ENCODE measurements at places on chromosomes 1 and 21. TPM values are rescaled to one million over a fixed set of nuclear protein-coding genes. Genes with fewer than 3 reads are reported as not detected.

DNA sequence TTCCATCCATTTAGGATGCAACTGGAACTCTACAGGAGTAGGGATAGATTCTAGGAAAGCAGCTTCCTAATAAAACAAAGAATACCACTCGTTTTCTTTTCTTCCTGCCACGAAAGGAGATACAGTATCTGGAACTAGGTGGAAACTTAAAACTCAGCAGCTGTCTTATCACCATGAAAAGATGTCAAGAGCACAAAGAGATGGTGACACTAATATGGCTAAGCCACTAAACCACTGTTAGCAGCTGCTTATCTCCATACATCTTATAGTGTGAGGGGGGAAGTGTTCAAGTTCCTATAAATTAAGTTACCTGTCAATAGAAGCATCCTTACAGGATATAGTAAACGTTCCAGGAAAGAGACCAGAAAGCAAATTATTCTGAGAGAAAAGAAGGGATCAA lies 162.5 kb downstream of the TYW3 start:
- no peak overlapping the region for H3K4me3 ChIP-seq
- no peak overlapping the region for H3K27ac ChIP-seq
- no peaks in the 10 kb centered on the region for H3K27me3 ChIP-seq
- no peaks in the 10 kb centered on the region for H3K4me1 ChIP-seq

C1orf74 gene
- total RNA-seq: 3.0 TPM

OR2L13 gene
- total RNA-seq: not detected

CFAP107 gene
- total RNA-seq: not detected

DNA sequence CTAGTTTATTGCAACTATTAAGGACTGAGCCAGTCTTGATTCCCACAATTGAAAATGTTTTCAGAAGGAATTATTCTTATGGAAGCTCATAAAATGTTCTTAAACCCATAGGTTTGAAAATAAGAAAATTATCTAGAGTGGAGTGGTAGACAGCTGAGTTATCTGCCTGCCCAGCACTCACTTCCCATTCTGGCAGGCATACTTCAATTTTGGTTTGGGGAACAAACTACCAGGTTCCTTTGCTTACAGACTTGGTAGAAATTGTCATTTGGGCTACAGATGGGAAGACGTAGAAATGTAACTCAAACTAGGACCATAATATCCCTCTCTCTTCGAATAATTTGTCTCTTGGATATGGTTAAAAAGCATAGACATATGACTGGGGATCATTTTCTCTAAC lies 18.4 kb downstream of the JUN start:
- no peaks in the 10 kb centered on the region for H3K4me1 ChIP-seq
- H3K36me3 ChIP-seq: no peaks in the 10 kb centered on the region
- H3K27me3 ChIP-seq: no peaks in the 10 kb centered on the region
- no peak overlapping the region for H3K4me3 ChIP-seq
- no peak for DNase-seq

GRCh38 chr1:7869136-7869920 lies 16.5 kb upstream of the UTS2 start:
- no peak overlapping the region for H3K27ac ChIP-seq
- H3K36me3 ChIP-seq: no peaks in the 10 kb centered on the region
- no peak overlapping the region for H3K4me3 ChIP-seq
- no peak for DNase-seq
- H3K27me3 ChIP-seq: no peaks in the 10 kb centered on the region
- no peaks in the 10 kb centered on the region for H3K4me1 ChIP-seq

ANGPTL3 gene
- total RNA-seq: not detected

DNA sequence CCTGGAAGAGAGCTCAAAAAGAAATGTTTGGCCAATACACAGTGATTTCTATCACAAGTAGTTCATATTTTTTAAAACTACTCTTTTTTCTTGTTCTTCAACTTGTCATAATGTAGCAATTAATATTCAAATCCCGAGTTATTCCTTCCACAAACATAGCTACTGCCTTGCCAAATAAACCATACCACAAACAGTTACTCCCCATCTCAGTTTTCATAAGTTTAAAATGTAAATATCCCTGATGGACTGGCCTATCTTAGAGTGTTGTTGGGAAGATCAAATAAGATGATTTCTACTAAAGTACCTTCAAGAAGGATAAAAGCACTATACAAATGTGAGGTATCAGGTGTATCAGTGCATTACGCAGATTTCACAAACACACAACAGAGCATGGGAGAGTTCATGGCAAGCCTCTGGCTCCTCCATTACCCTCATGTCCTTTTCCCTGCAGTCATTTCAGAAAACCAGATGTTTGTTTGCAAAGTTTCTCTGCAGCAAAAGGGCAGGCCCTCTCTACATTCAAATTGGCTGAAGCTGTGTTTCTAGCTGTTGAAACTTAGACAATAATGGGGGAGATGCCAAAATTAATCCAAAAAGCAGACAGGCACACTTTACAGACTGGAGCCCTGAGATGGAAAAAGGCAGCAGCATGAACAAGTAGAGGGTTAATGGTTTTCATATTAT lies 16.1 kb downstream of the WLS start:
- peak overlapping the region; percentile 23 for H3K27ac ChIP-seq
- peaks cover 8% of the 10 kb centered on the region for H3K4me1 ChIP-seq
- H3K4me3 ChIP-seq: no peak overlapping the region
- no peak for DNase-seq
- no peaks in the 10 kb centered on the region for H3K27me3 ChIP-seq
- H3K36me3 ChIP-seq: no peaks in the 10 kb centered on the region

- no peak overlapping the region for H3K4me3 ChIP-seq
- DNase-seq: no peak
- no peaks in the 10 kb centered on the region for H3K4me1 ChIP-seq
- H3K36me3 ChIP-seq: no peaks in the 10 kb centered on the region
- peak overlapping the region; percentile 73 for H3K27ac ChIP-seq
These were observed 15.2 kb upstream of the FGR start for GRCh38 chr1:27650171-27650538.

- no peak overlapping the region for H3K27ac ChIP-seq
- H3K27me3 ChIP-seq: no peaks in the 10 kb centered on the region
- no peak overlapping the region for H3K4me3 ChIP-seq
- H3K4me1 ChIP-seq: no peaks in the 10 kb centered on the region
These were observed 340.4 kb upstream of the VAMP3 start for GRCh38 chr1:7430691-7431090.
